Kidney epithelial cell (primary cell): ENCODE measurements at places on chromosomes 11 and 22. TPM values are rescaled to one million over a fixed set of nuclear protein-coding genes. Genes with fewer than 3 reads are reported as not detected.

DNA sequence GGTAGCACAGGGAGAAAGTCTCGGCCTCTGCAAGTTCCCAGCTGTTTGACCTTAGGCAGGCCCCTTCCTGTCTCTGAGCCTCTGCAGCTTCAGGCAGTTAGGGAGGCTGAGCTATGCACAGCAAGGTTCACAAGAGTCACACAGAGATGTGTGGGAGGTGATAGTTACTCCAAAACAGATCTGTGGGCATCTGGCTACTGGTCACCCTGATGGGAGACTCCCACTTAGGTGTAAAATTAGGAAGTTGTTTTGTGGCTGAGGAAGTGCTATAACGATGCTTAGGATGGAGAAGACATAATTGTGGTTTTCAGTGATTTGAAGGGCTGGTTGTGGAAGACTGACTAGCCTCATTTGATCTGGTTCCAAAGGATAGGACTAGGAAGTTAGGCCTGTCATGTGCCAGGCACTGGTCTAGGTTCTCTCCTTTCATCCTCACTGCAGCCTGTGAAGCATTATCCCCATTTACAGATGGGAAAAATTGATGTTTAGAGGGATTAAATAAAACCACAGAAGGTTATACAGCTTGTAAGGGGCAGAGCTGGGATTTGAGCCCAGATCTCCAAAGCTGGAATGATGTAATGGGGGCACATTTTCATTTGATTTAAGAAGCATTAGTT lies 13.5 kb downstream of the ACO2 start:
- DNase-seq = no peak

- DNase-seq = no peak
Observed at GRCh38 chr22:42909363-42910058, 52.4 kb upstream of the ARFGAP3 start.

- DNase-seq = no peak
Observed at GRCh38 chr11:112024178-112024772, 933 bp upstream of the DLAT start.

DNA sequence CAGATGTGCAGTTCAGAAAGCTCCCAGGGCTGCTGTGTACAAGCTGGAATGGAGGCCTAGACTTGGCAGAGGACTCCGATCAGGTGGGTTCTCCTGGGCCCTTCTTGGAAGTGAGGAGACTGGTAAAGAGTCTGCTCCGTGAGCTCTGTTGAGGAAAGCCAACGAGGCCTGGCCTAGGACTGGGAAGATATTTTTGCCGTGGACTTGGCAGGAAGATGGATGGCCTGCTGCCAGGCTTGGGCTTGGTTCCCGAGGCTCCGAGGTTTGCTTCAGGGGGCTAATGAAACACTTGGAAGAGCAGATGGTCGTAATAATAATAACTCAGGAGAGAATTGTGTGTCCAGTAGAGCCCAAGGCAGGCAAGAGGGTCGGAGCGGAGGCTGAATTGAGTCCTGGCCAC lies 3.9 kb downstream of the GALR3 start:
- DNase-seq = no peak

- no peak for DNase-seq
Observed at GRCh38 chr11:87970762-87971161, 204.5 kb downstream of the RAB38 start.

RBMXL2 gene
- 0.21 and 0.50 TPM in 2 replicates for total RNA-seq

NPAS4 gene
- not detected in 2 replicates for total RNA-seq

- DNase-seq = no peak
Observed at GRCh38 chr11:20114588-20114987, 45.7 kb downstream of the DBX1 start.

GRCh38 chr11:27216270-27217149 lies 146.5 kb downstream of the CCDC34 start:
- DNase-seq = no peak

DNA sequence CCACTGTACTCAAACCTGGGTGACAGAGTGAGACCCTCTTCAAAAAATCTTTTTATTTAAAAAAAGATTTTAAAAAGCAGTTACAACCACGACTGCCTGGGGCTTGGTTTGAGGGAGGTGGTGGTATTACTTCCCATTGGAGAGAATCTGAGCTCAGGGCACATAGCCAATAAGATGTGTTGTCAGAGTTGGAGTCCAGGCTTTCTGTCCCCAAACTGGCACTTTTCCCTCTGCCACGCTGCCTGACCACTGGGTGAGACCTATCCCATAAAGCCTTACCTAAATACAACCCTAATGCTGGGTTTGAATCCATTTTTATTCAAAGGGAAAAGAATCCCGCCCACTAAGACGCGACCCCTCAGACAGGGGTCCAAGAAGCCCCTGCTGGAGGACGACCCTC lies 11.5 kb downstream of the CHADL start:
- DNase-seq = no peak

DNA sequence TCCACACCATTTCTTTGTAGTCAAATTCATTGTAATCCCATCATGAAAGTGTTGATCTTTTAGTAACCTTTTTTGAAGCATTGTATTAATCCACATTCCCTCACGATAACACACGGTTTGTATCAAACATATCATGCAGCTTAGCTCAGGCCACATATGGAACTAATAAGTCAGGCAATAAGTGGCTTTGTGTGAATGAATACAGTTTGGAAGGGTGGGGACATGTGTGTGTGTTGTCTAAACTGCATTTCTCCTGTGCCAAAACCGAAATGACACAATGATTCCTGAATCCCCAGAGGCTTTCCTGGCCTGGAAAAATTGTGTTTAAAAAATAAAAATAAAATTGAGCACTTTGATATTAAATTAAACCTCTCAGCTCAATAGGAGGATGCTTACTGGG lies 98.3 kb downstream of the WNT11 start:
- no peak for DNase-seq

DNA sequence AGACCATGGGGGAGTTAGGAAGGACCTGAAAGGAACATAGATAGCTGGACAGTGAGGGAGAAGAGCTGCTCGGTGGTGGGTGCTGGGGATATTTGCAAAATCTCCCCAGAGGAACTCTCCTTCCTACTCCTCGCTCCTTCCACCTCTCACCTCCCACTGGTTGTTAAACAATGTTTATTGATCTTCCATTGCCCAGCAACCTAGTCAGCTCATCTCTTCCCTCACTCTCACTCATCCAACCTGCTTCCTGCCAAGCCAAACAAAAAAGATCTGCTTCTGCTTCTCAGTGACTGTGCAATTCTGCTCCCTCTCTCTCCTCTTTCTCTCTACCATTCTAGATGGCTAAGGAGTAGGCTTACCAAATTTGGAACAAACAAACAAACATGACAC lies 115.0 kb downstream of the SLC1A2 start:
- no peak for DNase-seq

- DNase-seq = no peak
Observed at GRCh38 chr11:122647736-122648275, 7.7 kb upstream of the UBASH3B start.

DNA sequence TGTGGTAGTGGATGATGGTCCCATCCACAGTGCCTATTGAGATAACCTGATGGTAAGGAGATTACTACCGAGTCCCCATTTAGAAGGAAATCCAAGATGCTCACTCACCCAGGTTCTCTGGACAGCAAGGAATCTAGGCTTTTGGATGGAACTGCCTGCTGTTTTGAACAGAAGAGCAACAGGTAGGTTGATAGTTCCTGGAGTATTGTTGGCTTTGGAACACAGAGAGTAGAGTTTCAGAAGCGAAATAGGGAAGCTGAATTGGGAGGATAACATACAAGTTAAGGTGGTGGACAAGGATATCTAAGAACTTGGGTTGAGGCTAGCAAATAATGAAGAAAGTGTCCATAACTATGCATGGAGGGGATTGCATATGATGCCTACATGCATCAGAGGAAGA lies 27.6 kb downstream of the SLC22A6 start:
- DNase-seq = no peak

GRCh38 chr22:42275970-42276369 lies 5.5 kb upstream of the TCF20 start:
- no peak for DNase-seq

DNA sequence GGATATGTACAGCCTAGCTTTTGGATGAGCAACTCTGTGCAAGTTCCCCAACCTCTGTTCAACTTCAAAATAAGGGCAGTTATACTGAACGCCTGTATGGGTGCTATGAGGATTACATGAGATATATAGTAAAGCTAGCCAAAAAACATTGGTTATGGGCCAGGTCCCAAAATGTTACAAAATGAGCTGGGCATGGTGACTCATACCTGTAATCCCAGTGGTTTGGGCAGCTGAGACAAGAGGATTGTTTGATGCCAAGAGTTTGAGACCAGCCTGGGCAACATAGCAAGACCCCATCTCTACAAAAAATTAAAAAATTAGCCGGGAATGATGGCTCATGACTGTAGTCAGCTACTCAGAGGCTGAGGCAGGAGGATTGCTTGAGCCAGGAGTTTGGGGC lies 118.4 kb downstream of the TEAD1 start:
- DNase-seq = no peak

GRCh38 chr11:115226556-115226955 lies 277.7 kb downstream of the CADM1 start:
- peak; percentile 91 for DNase-seq

DNA sequence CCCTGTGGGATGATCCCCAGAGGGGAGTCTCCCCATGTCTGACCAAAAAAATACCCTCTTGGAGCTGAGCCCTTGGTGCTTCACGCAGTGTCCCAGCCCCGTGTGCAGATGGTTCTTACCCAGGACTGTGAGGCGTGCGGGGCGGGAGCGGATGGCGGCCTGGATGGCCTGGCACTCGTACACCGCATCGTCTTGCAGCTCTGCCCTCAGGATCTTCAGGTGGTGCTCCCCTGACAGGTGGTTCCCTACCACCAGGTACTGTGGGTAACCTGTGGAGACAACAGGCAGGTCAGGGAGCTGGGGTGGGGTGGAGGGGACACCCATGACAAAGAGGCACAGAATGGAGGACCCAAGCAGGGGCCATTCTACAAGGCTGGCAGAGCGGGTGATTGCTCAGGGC lies 165.7 kb downstream of the ST3GAL4 start:
- DNase-seq = no peak

DNA sequence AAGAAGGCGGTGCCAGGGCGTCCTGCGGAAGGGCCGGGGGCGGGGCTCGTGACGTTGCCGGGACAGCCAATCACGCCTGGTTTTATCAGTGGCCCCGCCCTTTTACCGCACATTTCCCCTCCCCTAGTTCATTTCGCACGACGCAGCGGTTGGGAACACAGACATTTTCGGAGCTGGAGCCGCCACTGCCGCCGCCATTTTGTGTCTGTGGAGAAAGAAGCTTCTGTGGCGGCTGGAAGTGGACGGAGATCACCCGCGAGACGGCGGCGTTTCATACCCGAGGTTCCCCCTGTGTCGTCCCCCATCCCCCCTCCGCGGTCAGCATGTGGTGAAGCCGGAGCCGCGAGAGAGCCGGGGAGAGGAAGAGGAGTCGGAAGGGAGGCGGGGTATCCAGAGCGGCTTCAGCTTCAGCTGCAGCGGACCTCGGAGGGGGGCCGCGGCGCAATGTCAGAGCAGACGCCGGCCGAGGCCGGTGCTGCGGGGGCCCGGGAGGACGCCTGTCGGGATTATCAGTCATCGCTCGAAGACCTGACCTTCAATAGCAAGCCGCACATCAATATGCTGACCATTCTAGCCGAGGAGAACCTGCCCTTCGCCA lies at the start of gene PCF11:
Gene PCF11, plus strand, starts transcription at position 136 of the 598 bp plus-strand sequence. Its CDS starts 309 bp downstream, at position 445.
- DNase-seq = no peak

- DNase-seq = no peak
Observed at GRCh38 chr11:26134481-26135355, 197.2 kb upstream of the ANO3 start.

DNA sequence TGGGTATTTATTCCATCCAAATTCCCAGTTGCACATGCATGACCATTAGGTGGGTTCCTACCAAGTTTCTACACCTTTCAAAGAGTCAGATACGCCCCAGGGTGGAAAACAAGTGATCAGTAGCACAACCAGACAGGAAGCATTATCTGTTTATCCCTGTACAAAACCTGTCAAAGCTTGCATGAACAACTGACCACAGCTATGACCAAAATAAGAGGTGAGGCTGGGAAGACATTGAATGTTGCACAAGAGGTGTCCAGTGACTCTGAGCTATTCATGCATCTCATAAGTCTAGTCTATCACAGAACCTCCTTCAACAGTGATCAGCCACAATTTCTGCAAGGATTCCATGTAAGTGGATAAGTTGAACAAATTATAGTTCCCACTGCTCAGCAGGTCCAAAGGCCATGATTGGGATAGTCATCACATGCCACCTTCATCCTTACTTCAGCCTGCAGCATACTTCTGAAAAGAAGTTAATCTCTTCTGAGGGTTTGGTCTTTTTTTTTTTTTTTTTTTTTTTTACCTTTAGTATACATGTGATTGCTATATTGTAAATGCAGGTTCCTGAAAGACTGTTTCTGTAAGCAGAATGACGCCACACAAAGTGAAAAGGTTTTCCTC lies 28.0 kb upstream of the TMEM45B start:
- no peak for DNase-seq

DNA sequence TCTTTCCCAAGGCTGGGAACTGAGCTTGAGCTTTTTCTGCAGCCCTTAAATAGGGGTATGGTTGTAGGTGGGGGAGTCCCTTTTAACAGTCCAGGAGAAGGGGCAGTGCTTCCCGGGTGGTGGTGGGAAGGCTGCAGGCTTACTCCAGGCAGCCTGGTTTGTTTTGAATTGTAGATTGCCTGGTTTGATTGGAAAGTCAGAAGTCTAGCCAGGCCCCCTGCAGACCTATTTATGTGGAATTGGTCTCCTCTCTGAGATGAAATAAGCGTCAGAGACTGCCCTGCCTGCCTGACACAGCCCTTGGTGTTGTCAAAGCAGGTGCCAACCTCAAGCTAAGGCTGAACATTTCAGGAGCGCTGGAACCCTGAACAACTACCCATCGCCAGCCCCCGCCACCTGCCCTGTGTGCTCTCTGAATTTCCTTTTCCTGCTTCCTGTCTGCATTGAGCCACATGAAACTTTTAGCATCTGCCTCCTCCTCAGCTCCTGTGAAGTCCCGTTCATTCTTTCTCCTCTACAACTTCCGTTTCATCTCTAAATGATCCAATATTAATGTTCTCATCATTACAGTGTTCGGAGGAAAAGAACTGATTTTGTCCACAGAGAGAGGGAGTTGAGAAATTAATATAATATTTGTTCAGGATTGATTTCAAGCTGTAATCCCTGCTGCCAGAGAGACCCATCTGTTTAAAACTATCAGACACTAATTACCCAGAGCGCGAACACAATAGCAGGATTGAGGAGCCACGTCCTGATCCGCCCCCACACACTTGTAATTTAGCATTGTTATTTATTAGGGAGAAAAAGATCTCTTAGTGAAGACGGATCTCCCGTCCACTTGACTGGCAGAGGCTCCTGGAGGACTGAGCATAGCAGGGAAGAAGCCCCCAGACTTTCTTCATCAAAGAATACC lies 136.5 kb downstream of the TRIM29 start:
- no peak for DNase-seq

OSM gene
- total RNA-seq = not detected in 2 replicates

ADORA2A gene
- 0.21 and 0.46 TPM in 2 replicates for total RNA-seq

GRCh38 chr11:49213026-49213560 lies 4.7 kb upstream of the FOLH1 start:
- DNase-seq = no peak

DNA sequence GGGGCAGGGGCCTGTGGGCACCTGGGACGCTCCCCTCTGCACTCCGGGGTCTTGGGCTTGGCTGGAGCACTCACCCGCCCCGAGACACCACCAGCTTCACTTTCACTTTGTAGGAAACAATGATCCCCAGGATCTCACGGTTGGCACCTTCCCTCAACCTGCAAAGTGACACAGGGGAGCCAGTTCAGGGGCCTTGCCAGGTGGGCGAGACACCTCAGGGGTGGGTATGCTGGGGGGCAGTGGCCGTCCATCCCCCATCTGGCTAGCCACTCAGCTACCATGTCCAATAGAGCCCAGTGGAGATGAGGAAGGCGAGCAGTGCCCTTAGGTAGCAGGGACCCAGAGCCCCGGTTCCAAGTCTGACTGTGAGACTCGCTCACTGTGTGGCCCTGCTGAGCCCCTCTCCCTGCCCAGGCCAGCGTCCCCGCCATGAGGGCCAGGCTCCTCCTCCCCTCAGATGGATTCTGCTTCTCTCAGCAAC lies 32.3 kb downstream of the TPBGL start:
- no peak for DNase-seq

VPREB1 gene
- total RNA-seq = not detected in 2 replicates
